Glutamatergic neuron (in vitro differentiated cells): ENCODE measurements at places on chromosomes 11 and 22.

- no peak overlapping the region for H3K27ac ChIP-seq
- peaks cover 1% of the 10 kb centered on the region for H3K27me3 ChIP-seq
Measured at GRCh38 chr11:41222236-41222635, 237.2 kb downstream of the LRRC4C start.

DNA sequence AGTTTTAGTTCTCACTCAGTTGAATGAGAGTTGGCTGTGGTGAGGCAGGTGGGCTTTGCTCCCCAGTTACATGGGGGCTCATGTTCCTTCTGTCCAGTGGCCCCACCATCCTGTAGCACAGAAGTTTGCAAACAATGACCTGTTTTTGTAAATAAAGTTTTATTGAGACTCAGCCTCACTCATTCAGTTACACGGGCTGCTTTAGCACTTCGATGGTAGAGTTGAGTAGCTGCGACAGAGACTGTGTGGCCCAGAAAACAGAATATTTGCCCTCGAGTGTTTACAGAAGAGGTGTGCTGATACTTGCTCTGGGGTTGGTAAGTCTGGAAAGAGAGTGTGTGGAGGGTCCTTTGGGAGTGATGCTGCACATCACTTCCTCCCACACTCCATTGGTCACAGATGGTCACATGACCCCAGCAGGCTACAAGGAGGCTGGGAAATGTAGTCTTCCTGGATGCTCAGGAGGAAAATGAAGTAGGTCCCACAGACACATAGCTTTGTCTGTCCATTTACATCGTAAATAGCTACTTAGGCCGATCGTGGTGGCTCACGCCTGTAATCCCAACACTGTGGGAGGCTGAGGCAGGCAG lies 34.6 kb downstream of the IFT27 start:
- H3K27me3 ChIP-seq: peaks cover 16% of the 10 kb centered on the region
- H3K4me3 ChIP-seq: no peak overlapping the region
- no peak overlapping the region for H3K27ac ChIP-seq
- peaks cover 8% of the 10 kb centered on the region for H3K36me3 ChIP-seq

GRCh38 chr11:111426617-111427016 lies 47.5 kb upstream of the POU2AF1 start:
- no peak overlapping the region for H3K27ac ChIP-seq
- DNase-seq: no peak
- H3K27me3 ChIP-seq: no peaks in the 10 kb centered on the region
- H3K36me3 ChIP-seq: no peaks in the 10 kb centered on the region
- H3K4me1 ChIP-seq: no peaks in the 10 kb centered on the region

- H3K36me3 ChIP-seq: no peaks in the 10 kb centered on the region
- peaks cover 5% of the 10 kb centered on the region for H3K27me3 ChIP-seq
- no peaks in the 10 kb centered on the region for H3K4me1 ChIP-seq
Measured at GRCh38 chr22:24772493-24773220, 1.9 kb downstream of the PIWIL3 start.

- H3K4me3 ChIP-seq: no peak overlapping the region
- H3K27ac ChIP-seq: no peak overlapping the region
- H3K4me1 ChIP-seq: no peaks in the 10 kb centered on the region
- no peaks in the 10 kb centered on the region for H3K36me3 ChIP-seq
- no peak for DNase-seq
Measured at GRCh38 chr11:38646382-38646781, 2048.3 kb upstream of the RAG2 start.

GRCh38 chr11:85756401-85757200 lies 54.3 kb downstream of the SYTL2 start:
- H3K27ac ChIP-seq: no peak overlapping the region
- H3K4me3 ChIP-seq: no peak overlapping the region
- H3K27me3 ChIP-seq: peaks cover 4% of the 10 kb centered on the region
- no peaks in the 10 kb centered on the region for H3K4me1 ChIP-seq
- no peaks in the 10 kb centered on the region for H3K36me3 ChIP-seq
- no peak for DNase-seq

DNA sequence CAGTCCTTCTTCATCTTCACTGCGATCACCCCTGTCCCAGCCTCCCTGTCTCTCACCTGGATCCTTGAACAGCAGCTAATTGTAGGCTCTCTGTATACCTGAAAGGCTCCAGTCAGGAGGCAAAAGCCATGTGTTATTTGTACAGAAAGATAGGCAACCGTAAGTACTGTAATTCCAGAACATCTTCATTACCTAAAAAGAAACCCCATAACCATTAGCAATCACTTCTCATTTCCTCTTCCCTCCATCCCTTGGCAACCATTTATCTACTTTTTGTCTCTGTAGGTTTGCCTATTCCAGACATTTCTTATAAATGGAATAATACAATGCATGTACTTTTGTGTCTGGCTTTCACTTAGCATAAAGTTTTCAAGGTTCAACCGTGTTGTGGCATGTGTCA lies 17.8 kb downstream of the NAGA start:
- H3K27me3 ChIP-seq: peaks cover 3% of the 10 kb centered on the region
- no peak overlapping the region for H3K4me3 ChIP-seq
- no peak for DNase-seq

GRCh38 chr22:40678493-40679248 lies 613 bp upstream of the MCHR1 start:
- no peaks in the 10 kb centered on the region for H3K27me3 ChIP-seq
- H3K36me3 ChIP-seq: no peaks in the 10 kb centered on the region
- H3K4me3 ChIP-seq: no peak overlapping the region
- peaks cover 20% of the 10 kb centered on the region for H3K4me1 ChIP-seq
- no peak overlapping the region for H3K27ac ChIP-seq
- DNase-seq: no peak

DNA sequence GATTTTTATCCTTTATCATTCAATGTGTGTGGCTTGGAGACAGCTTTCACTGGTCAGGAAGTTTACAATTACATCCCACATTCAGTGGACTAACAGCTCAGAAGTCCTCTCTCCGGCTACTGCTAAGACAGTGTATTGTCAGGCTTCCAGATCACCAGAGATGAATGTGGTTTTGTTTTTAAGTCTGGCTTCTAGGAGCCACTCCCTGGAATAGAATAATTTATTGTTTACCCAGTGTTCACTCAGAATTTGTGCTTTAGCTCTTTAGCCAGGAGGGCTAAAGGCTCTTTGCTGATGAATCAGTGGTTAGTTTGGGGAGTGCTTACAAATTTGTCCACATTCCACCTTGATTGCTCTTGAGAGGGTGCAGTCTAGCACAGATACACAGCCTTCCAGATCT lies 26.5 kb downstream of the TRIM77 start:
- no peaks in the 10 kb centered on the region for H3K4me1 ChIP-seq
- no peaks in the 10 kb centered on the region for H3K27me3 ChIP-seq
- DNase-seq: no peak
- no peaks in the 10 kb centered on the region for H3K36me3 ChIP-seq

DNA sequence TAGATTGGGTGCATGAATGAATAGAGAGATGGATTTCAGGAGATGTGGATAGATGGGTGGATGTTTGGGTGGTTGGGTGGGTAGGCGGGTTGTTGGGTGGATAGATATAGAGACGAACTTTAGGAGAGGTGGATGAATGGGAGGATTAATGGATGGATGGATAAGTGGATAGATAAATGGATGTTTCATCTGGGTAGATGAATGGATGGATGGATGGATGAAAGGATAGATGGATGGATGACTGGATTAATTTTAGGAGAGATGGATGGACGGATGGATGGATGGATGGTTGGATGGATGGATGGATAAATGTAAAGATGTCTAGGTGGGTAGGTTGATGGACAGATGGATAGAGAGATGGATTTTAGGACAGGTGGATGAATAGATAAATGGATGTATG lies 511.3 kb downstream of the MIAT start:
- peaks cover 2% of the 10 kb centered on the region for H3K4me1 ChIP-seq
- DNase-seq: no peak
- no peaks in the 10 kb centered on the region for H3K36me3 ChIP-seq
- H3K27me3 ChIP-seq: no peaks in the 10 kb centered on the region
- no peak overlapping the region for H3K4me3 ChIP-seq

GRCh38 chr11:112355726-112356125 lies 95.1 kb upstream of the PLET1 start:
- H3K4me1 ChIP-seq: no peaks in the 10 kb centered on the region
- no peaks in the 10 kb centered on the region for H3K27me3 ChIP-seq
- no peak overlapping the region for H3K4me3 ChIP-seq

DNA sequence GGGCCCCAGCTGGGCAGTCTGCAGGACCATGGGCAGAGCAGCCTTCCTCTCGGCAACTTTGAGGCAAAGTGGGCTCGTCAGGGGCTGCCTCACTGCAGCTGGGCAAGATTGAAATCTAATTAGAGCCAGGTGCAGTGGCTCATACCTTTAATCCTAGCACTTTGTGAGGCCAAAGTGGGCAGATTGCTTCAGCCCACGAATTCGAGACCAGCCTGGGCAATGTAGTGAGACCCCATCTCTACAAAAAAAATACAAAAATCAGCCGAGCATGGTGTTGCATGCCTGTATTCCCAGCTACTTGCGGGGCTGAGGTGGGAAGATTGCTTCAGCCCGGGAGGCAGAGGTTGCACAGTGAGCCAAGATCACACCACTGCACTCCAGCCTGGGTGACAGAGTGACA lies 34.2 kb downstream of the ARHGAP8 start:
- no peak for DNase-seq
- H3K4me1 ChIP-seq: no peaks in the 10 kb centered on the region
- H3K27me3 ChIP-seq: peaks cover 5% of the 10 kb centered on the region
- no peak overlapping the region for H3K27ac ChIP-seq
- H3K36me3 ChIP-seq: no peaks in the 10 kb centered on the region
- H3K4me3 ChIP-seq: no peak overlapping the region

- H3K4me3 ChIP-seq: no peak overlapping the region
- DNase-seq: peak; percentile 83
- H3K27ac ChIP-seq: peak overlapping the region; percentile 59
- peaks cover 6% of the 10 kb centered on the region for H3K27me3 ChIP-seq
Measured at GRCh38 chr11:12914400-12914912, 94.7 kb upstream of the RASSF10 start.

GRCh38 chr22:47697861-47698260 lies 935.4 kb downstream of the TBC1D22A start:
- H3K36me3 ChIP-seq: no peaks in the 10 kb centered on the region
- H3K4me3 ChIP-seq: no peak overlapping the region
- no peak overlapping the region for H3K27ac ChIP-seq
- DNase-seq: no peak

DNA sequence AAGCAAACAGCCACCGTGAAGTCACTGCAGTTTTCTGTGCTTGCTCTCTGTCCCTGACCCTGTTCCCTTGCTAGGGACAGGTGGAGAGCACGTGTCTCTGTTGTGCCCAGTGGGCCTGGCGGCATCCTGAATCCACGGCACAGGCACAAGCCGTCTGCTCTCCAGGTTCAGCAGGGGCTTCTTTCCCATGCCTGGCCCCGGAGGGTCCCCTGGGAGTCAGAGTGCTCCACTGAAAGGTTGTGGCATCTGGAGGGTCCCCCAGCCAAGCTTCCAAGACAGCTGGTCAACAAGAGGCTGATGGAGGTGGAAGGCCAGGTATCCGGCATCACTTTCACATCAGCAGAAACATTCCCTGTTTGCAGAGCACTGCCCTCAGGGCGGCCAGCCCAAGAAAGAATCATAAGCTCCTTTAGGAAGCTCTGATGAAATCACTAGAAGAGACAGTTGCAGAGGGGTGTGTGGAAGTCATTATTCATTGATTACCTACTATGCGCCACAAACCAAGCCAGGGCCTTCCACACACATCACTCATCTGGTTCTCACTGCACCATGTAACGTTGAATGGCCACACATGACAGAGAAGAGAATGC lies 346.4 kb upstream of the B3GAT1 start:
- no peak overlapping the region for H3K4me3 ChIP-seq
- no peak overlapping the region for H3K27ac ChIP-seq
- DNase-seq: peak; percentile 50
- no peaks in the 10 kb centered on the region for H3K36me3 ChIP-seq
- H3K27me3 ChIP-seq: peaks cover 4% of the 10 kb centered on the region
